Hematopoietic multipotent progenitor cell treated with erythropoietin and hydrocortisone succinate and interleukin-3 and kit ligand, for 15 days (in vitro differentiated cells): ENCODE measurements at places on chromosomes 7 and 10.

DNA sequence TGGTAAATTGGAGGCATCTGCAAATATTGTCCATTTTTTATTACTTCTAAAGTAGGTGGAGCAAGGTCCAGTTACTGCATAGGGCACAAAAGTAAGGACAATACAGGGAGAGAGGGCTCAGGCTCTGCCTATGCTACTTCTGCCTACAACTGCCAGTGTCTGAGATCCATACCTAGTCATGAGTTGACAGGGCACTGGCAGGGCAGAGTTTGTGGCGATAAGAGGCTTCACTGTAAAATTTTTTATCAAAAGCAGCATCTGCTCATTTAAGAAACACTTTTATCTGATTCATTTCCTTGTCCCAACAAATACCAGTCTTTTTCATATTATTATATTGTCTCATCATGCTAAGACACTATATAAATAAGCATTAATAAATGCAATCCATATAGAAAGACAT lies 178.0 kb downstream of the LRRN3 start:
- DNase-seq: no peak

DNA sequence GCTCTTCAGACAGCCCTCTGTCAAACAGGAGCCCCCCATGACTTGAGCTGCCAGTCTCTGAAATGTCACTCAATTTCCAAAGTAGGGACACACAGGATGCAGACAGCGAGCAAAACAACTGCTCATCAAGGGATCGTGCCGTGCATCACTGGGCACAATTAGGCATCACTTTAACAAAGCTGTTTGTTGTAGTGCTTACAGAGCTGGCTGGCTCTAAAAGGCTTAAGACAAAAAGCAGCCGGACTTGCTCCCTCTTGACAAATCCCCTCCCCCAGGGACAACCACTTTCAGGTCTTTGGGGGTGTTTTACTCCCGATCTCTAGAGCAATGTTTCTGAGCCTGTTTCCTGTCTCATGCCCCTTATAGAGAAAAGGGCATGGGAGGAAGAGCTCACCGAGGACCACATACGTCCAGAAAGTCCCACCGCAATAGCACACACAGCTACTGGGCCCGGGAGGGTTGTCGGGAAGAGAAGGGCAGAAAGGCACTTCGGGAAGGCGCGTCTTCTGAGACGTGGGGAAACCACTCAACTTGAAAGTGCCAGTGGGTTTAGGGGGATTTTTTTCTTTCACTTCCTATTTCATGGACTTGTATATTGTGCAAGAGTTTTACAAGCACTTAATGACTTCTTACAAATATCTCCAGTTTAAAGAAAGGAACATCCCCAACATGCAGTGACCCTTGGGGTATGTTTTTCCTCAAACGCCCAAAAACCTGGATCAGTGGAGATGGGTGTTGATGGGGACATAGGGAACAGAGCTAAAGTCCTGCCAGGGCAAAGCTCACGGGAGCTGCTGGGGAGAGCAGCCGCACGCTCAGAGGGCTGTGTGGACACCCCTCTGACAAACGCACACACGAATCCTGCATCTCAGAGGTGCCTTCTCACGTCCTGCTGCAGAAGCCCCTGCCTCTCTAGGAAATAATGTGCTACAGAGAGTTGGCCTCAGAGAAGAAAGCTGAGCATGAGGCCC lies 27.1 kb downstream of the LRRC20 start:
- DNase-seq: no peak

GRCh38 chr7:50502001-50502684 lies 52.0 kb upstream of the FIGNL1 start:
- no peak for DNase-seq

DNA sequence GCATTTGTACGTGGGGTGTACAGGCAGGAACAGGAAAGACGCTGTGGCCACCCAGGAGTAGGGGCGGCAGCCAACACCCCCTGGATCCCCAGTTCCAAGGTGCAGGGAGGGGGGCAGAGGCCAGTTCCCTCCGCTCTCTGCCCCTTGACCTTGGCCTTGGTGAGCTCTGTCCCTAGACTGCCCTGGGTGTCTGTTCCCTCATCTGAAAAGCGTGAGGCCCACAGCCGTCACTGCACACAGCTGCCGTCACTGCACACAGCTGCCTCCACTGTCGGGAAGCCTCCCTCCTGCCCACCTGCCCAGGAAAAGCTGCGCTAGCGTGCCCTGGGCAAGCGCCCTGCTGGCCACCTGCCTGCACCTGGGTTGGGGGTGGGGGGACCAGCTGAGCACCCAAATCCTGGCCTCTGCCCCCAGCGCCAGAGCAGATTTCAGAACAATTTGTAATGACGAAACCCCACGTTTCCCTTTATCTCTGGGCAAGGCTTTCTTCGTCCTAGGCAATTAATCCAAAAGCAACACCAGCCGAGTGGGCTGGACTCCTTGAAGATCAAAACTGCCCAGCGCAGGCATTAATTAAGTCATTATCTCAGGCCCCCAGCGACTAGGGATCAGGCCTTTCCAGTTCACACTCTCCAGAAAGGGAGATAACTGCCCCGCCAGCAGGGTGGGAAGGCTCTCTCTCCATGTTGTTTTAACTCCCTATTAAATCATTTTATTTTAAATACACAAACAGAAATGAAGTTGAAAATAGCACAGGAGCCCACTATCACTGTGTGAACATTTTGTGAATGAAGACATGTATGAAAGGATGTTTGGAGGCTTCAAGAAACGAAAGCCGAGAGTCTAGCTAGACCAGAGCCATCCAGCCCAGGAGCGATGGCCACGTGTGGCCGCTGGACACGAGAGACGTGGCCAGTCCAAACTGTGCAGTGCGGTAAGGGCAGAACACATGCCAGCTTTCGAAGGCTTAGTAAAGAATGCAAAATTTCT lies 4.0 kb upstream of the PDGFA start:
- DNase-seq: no peak

DNA sequence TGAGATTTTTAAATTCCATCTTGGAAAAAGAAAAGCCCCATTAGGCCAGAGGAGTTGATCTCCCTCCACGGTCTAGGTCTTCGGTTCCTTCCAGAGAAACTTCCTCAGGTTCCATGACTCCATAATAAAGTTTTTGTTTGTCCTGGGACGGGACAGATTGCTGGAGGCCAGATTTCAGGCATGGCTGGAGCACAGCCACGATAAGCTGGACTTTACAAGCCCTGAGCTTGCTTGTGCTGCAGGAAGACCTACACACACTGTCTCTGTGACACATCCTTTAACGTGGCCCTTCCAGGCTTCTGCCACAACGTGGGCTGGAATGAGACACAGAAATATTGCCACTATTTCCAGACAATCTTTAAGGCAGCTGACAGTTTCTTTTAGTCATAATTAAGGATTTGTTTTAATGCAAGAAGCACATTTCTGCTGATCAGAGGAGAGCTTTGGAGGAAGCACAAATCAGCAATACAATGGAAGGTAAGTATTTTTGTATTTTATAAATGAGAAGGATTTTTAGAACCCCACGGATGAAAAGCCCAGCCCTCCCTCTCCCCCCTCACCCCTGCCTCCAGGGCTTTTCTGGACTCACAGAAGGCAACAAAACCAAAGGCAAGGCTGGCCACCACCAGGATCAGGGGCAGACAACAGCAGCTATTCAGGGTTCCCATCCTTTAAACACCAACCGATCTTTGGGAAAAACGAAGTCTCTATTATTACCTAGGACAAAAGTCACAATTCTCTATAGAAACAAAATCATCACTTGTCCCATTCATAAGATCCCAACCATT lies 6.5 kb downstream of the CTBP2 start:
- DNase-seq: no peak

GRCh38 chr7:45578467-45578866 lies 4.3 kb downstream of the ADCY1 start:
- no peak for DNase-seq

- DNase-seq: no peak
These were observed 13.4 kb downstream of the SKIDA1 start for GRCh38 chr10:21511946-21512572.

DNA sequence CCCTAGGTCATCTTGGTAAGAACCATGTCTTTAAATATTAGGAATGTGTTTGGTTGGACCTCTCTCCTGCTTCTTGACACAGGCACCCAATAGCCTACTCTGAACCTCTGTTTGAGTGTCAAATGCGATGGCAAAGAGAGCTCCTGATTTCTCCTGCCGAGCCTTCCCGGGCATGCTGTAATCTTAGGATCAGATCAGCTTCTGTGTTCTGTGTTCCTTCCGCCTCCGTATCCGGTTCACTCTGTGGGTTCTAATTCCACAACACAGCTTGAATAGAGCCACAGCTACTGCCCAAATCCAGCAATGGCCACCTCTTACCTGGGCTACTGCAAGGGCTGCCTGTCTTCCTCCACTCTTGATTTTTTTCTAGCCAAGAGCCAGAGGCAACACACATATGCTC lies 165.2 kb upstream of the TNS3 start:
- DNase-seq: no peak

- DNase-seq: no peak
These were observed 53.6 kb downstream of the DAGLB start for GRCh38 chr7:6394114-6394513.

DNA sequence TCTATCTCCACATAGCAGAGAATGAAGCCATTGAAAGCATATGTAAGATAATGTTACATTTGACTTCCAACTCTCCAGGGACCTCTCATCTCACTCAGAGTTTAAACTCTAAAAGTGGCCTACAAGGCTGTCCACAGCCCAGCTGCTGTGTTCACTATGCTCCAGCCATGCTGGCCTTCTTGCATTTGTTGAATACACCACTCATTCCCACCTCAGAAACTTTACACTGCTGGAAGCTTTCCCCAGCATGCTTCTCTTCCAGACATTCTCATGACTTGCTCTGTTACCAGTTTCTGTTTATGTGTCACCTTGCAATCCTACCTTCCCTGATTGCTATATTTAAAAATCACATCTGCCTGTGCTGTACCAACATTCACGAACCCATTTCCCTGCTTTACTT lies 167.2 kb downstream of the WNT2 start:
- no peak for DNase-seq

DNA sequence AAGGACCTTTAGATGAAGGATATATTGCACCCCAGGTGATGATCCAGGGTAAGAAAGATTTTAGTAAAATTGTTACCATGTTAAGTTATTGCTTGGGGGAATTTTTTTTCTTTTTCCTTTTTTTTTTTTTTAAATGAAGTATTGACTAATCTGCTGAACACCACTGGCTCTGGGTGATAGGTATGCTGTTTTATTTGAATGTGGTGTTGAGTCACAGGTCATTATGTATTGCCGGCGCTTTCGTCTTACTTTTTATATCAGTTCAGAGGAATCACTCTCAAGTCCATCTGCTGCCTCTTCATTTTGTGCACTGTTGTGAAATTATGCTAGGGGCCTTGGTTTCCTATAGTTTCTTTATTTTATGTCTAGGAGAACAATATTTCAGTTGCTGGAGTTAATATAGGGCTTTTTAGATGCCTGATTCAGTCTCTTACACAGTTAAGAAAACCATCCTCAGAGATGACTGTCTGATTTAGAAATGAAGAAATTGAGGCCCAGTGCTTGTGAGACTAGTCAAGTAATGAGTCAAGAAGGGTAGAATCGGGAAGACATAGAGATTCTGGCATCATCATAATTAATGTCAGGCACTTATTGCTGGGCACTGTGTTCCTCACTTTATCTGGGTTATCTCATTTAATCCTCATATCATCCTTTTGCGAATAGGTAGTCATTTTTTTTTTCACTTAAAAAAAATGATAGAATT lies 38.7 kb downstream of the NRF1 start:
- no peak for DNase-seq

DNA sequence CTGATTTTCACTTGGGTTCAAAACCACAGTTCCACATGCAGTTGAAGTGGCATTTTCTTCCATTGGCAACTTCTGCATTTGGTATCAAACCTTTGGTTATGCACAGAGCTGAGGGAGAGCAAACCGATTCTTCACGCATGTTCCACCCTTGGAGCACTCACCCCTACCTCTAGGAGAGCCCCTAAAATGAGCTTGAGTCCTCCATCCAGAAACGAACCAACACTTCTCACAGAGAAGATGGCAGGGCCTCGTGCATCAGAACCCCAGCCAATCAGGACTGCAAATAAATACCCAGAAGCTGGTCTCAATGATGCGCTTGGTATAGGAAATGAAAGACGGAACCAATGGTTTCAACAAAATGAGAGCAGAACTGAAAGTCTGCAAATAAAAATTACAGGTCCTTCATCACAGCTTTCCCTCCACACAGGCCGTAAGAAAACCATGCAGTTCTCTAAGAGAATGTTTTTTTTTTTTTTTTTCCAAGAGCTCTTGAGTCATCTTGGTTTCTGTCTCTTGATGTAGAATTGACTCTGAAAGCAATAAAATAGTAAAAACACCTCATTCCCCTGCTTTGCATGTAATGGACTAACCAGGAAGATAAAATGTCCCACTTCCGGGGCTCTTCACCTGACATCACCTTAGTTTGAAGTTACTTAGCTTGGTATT lies 23.9 kb downstream of the KLF6 start:
- no peak for DNase-seq

DNA sequence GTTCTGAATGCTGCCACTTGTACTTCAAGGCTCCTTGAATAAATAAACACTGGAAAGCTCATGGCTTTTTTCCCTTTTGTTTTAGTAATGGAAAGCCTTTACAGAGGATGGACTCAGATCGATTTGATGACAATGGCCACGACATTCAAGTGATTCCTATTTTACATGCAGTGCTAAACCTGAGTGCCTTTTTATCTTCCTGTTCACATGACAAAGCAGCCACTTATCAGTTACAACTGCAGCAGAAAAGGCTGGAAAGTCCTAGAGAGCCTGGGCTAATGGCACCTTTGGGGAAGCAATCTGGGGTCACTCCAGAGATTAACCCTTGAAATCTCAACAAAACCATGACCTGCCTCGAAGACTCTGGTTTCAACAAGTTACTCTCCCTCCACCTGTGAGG lies 249.0 kb upstream of the AUTS2 start:
- no peak for DNase-seq

DNA sequence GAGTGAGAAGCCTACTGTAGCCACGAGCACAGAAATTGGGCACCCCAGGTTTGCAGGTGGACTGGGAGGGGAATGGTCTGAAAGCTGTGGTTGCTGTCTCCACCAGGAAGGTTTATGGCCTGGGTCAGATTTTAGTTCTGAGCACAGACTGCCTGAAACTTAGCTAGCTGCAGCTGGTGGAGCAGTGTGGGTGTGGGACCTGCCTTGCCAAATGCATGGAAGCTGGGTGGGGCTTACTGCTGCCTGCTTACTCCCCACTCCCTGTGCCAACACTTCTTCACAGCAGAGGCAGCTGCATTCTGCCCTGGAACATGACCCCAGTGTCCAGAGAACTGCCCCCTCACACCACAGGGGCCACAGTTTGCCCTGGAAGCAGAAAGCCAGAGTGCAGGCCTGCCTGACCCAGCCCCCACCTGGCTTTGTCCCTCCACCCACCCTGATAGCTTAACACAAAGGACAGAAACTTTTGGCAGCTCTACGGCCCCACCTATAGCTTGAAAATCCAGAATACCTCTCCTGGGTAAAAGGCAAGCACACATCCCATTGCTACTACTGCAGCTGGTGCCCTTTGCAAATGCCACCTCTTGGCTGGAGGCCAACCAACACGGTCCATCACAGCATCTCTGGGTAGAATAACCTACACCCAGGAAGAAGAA lies 281.6 kb downstream of the AGMO start:
- no peak for DNase-seq

GRCh38 chr7:123847868-123848267 lies 2.9 kb downstream of the HYAL4 start:
- no peak for DNase-seq
